ENCODE measurements at places on chromosomes 13 and 19.
A peak's percentile ranks its signal among the peaks of the same experiment; 100 is the strongest.

DNA sequence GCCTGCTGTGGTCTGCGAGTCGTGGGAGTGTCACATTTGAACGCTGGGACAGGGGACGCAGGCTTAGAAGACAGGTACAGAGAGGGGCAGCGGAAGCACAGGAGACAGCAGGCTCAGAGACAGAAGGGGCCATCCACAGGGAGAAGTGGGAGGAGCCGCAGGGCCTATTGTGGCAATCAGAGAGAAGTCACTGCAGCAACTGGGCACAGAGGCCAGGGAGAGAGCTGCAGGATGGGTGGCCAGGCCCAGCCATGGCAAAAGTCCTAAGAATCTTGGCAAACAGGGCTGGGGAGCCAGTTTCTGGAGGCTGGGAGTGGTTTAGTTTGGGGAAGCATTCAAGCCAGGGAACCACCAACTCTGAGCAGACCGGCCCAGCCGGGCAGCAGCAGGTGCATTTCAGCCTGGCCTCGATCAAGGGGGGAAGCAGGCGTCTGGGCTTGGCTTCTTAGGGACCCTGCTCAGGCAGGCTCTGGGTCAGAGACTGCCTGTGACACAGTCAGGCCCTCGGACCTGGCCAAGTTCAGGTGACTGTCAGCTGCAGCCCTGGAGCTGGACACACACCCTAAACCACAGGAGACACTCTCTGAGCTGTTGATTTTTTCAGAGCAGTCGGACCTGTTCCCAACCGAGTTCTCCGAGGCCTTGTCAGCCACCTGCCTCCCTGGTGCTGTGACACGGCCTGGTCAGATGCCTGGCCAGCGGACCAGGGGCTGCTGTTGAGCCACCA, 11.8 kb downstream of the SH3GL1 start:
- no peak for DNase-seq

GRCh38 chr13:73138638-73139491, 80.1 kb downstream of the KLF5 start:
- no peak for DNase-seq

- DNase-seq, result no peak
These were observed 86.6 kb upstream of the POSTN start for GRCh38 chr13:37685206-37685605.

- no peak for DNase-seq
These were observed 16.3 kb upstream of the DOCK6 start for GRCh38 chr19:11278670-11279069.

- DNase-seq, result no peak
These were observed 59.3 kb downstream of the ATP11A start for GRCh38 chr13:112748947-112749735.

GRCh38 chr13:98068521-98068920, 74.4 kb upstream of the FARP1 start:
- DNase-seq, result no peak

DNA sequence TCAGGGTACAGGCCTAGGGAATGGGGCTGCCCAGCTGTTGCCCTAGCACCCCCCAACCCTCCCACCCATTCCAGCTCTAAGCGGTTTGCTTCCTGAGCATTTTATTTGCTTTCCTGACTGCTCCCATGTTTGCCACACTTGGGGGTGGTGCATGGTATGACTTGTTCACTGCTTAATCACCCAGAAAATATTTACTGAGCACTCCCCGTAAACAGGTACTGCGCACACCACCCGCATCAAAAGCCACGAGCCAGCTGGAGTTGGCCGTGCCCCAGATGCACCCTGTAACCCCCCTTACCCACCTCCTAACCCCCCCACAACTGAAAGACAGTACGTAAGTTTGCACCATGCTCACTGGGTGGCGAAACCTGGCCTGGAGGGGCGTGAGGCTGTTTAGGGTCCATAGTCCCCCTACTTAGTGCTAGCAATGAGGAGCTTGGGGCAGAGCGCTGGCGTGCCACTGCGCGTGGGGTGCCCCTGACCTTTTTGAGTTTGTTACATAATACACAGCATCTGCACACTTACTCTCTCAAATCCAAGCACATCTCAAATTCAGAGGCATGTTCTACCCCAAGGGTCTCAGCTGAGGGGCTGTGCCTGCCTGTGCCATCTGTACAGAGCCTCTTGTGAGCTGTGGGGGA, 29.8 kb downstream of the DPF1 start:
- DNase-seq, result no peak

DNA sequence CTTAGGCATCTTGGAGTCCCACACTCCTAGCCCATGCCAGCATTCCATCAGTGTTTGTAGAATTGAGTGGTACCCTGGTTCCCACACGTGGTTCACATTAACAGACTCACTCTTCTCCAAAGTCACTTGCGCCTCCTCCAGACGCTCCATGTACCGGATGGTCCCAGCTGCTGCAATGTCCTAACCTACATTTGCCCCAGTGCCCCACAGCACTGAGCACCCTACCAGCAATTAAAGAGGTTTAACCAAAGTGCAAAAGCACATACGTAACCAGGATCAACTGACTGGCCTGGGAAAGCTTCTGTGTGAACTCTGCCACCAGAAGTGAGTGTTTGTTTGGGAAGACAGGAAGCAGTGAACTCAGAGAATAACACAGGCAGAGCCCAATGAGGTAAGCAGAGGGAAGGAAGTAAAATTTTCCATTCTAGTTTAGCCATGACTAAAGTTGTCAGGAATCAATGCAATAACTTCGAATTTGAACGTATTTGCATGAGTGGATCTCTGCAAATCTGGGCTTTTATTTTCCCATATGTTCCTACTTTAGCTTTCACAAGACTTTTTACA, 7.3 kb upstream of the MEDAG start:
- no peak for DNase-seq

- no peak for DNase-seq
These were observed 36.0 kb upstream of the NEK3 start for GRCh38 chr13:52195401-52195837.

- DNase-seq, result no peak
These were observed 837 bp downstream of the GNA15 start for GRCh38 chr19:3136684-3137055.

- DNase-seq, result no peak
These were observed 19.4 kb downstream of the DYRK1B start for GRCh38 chr19:39814595-39814994.

DNA sequence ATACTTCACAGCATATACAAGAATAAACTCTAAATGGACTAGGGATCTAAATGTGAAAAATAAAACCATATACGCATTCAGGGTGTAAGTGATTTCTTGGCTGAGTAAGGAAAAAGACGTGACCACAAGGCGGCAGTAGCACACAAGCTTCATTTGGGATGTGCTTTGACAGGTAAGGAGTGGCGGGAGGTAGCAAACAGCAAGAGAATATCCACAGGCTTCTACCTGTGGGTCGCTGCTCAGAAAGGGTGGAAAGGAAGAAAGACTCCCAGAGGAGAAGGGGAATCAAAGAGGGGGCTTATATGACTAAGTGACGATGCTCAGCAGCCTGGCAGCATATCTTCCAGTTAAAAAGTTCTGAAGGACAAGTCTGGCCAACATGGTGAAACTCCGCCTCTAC, 2.5 kb upstream of the ZNF121 start:
- DNase-seq, result peak; percentile 72

GRCh38 chr13:30976025-30976424, 43.6 kb downstream of the TEX26 start:
- DNase-seq, result no peak

GRCh38 chr19:32842061-32842460, 27.5 kb downstream of the SLC7A9 start:
- DNase-seq, result no peak

DNA sequence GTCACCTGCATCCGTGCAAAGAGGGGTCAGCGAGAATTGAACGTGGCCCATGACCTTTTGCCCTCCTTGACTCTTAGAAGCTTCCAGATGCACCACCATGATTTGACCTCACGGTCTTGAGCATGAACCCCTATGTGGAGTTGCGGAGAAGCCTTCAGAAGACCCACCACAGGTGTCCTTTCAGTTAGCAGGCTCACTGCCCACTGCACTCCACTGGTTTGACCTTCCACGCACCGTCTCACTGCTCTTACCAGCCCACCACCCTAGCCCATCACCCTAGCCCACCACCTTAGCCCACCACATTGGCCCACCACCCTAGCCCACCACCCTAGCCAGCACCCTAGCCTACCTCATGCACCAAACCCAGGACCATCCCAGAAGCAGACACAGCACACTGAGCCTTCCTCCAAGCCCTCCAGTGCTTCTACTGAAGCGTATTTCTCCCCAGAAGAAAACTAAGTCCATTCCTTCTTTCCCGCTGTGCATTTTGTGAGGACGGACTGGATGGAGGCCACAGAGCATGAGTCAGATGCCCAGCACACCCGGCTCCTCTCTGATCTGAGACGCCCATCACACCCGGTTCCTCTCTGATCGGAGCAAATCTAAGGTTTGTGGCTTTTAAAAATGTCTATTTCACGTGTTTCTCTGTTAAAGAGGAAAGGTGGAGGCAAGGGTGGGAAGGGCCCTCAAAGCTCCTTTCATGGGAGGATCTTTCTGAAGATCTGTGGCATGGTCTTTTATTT, 45.8 kb downstream of the SOX1 start:
- DNase-seq, result no peak

GRCh38 chr13:96193728-96194310, 103.9 kb downstream of the HS6ST3 start:
- DNase-seq, result no peak

- DNase-seq, result no peak
These were observed 74.1 kb upstream of the MCF2L start for GRCh38 chr13:112894673-112895481.

GRCh38 chr19:29372091-29372415, 153.7 kb upstream of the VSTM2B start:
- DNase-seq, result no peak

DNA sequence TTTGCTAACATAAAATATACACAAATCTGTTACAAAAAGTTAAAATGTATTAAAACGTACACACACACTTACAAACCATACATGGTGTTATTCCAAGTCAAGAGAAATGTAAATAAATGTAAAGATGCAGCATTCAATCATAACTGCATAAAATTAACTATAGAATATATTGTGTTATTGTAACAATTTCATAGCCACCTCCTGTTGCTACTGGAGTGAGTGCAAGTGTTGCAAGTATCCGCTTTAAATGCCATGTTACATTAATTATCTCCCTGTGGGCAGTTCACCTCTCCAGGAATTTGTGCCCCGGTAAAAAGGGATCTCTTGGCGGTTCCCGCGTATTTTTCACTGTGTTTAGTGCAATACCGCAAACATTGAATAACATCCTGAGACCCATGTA, 3.5 kb upstream of the INSR start:
- no peak for DNase-seq

DNA sequence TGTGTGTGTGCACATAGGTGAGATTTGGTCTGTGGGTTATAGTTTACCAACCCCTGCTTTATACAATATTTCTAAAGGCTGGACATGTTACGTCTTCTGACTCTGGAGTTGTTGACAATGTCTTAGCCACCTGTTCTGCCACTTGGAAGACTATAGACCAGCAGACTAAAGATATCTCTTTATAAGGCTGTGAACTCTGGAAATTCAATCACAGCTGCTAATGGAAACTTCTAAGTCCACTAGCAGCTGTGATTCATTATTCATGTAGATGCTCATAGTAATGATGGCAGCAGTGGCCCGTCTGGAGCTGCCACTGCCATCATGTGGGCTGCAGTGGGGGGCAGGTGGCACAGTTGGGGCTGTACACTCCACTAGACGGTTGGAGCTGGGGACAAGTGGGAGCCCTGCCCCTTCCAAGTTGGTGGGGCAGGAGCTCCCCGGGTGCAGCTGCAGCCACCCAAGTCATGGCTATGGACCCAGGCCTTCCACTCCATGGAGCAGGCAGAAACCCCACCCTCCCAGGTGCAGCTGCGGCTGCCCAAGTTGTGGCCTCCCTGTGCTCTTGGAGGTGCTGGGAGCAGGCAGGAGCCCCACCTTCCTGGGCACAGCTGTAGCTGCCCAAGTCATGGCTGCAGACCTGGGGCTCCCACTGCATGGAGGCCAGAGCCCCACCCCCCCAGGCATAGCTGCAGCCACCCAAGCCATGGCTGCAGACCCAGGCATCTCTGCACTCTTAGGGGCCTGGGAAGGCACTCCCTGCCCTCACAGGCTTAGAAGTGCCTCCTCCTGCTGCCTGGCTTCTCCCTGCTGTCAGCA, 8.8 kb downstream of the IGFL4 start:
- DNase-seq, result no peak

Measured in NCI-H1105 treated with DMSO at 0.1 percent for 48 hours (cell line).